Forelimb muscle (tissue), 1 donor: ENCODE measurements at places on chromosomes 5 and 9. TPM values are rescaled to one million over a fixed set of nuclear protein-coding genes. Genes with fewer than 3 reads are reported as not detected.
A peak's percentile ranks its signal among the peaks of the same experiment; 100 is the strongest.

The CER1 gene
- 0.46 TPM for polyA plus RNA-seq

The WDR38 gene
- polyA plus RNA-seq, result 0.11 TPM

The ARL15 gene
- 24.7 TPM for polyA plus RNA-seq

The NTRK2 gene
- 17.6 TPM for polyA plus RNA-seq

The RAB3C gene
- polyA plus RNA-seq, result 0.34 TPM

- no peak for DNase-seq
Observed at GRCh38 chr9:27538647-27539046, 9.0 kb upstream of the MOB3B start.

GRCh38 chr5:6604341-6604740, 28.5 kb downstream of the NSUN2 start:
- no peak for DNase-seq

- no peak for DNase-seq
Observed at GRCh38 chr9:128115187-128116103, 12.1 kb downstream of the PTGES2 start.

GRCh38 chr9:111068771-111069170, 30.5 kb upstream of the LPAR1 start:
- DNase-seq, result no peak

DNA sequence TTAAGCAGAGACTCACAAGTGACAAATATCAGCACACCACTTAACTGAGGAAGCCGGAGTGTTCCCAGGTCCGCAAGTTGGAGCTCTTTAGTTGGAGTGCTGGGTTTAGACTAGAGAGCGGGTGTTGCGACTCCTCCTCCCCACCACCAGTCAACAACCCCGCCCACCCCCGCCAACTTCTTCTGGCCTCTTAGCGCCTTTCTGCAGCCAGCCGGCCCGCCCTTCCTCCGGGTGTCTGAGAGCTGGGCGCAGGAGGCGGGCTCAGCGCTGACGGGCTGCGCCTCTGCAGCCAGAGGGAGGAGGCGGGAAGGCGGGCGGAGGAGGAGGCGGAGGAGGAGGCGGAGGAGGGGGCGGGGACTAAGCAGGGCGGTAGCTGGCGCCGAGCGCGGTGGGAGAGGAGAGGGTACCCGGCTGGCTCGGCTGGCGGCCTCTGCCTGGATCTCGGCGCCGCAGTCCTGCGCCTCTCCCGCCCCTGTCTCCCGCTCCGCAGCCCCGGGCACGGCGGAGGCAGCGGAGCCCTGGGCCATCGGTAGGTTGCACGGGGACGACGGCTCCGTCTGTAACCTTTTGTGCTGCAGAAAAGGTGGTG, at the start of gene MACIR:
Gene MACIR (plus strand): TSS at position 396 of the 589 bp plus-strand sequence. CDS start 17,157 bp downstream, outside the sequence.
- DNase-seq, result peak; percentile 85

GRCh38 chr5:5341531-5342292, 80.8 kb upstream of the ICE1 start:
- DNase-seq, result no peak

GRCh38 chr5:122099060-122099790, 21.2 kb upstream of the LOX start:
- no peak for DNase-seq
